CD4-positive, alpha-beta T cell treated with Interleukin-17A for 4 hours (primary cell): ENCODE measurements at places on chromosomes 3 and 15.

GRCh38 chr3:88041005-88041404, 17.8 kb downstream of the CGGBP1 start:
- no peak for DNase-seq

DNA sequence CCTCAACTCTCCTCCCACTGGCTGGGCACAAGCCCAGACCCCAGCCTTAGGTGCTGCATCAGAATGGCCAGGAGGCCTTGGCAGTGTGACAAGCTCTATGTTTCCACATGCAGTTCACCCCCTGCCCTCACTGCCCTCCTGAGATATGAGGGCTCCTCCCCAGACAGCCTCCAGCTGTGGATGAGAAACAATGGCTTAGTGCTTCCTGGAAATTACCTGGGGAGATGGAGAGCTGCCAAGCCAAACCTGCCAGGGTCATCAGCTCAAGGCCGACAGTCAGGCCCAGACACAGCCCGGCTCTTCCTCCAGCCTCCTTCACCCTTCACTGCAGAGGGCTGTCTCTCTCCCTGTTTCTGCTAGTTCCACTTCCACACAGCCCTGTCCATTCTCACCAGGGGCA, 76.3 kb downstream of the MYLK start:
- DNase-seq = no peak

GRCh38 chr3:101228441-101228840, 91.9 kb downstream of the IMPG2 start:
- no peak for DNase-seq

DNA sequence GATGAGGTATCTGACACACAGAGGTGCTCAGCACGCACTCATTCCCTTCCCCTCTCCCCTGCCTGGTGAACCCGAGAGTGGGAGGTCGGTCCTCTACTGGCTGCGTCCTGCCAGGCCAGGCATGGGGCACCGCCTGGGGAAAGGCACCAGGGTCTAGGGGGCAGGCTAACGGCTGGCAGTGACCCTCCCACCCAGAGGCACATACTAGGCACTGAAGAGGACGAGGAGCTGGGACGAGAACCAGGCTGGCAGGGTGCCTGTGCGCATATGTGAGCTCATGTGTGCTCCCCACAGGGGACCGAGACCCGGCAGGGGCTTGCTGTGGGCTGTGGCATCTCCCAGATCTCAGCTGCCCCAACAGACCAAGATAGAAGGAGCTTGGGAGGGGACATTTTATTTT, 86.7 kb downstream of the IQSEC1 start:
- DNase-seq = no peak

GRCh38 chr3:101966226-101966625, 116.9 kb downstream of the NFKBIZ start:
- no peak for DNase-seq

GRCh38 chr15:34039790-34040113, 748 bp upstream of the AVEN start:
- DNase-seq = no peak

DNA sequence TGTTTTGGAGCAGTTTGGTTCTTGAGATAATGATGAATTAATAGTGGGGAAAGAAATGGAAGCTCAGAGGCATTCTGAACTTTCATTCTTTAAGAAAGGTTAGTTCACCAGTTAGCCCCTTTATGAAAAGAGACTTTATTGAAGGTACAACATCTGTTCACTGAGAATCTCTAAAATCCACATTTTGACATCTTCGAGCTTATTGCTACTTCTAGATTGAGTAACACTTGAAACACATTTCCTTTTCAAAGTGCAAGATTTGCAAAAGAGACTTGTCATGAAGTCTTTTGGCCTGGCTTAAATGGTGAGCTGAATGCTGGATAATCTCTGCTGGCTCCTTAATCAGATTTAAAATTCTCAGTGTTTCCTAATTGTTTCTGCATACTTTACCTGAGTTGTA, 42.3 kb downstream of the RAB8B start:
- no peak for DNase-seq
